ENCODE measurements at places on chromosomes 4 and X.

DNA sequence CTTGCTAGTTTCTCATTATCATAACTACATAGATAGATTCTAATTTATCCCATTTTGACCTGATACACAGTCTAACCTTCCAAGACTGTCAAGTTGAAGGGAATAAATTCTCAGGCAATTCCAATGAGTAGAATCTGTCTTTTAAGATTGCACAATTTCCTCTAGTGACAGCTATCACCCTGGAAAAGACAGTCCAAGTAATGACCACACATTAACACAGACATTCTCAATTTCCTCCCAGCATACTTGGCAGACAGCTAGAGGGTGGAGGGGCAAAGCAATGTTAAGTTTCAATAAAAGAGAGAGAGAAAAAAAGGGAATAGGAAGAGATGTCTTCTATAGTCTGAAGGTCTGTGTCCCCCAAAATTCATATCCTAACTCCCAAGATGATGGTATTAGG is 234.7 kb downstream of the LDB2 start:
- no peaks in the 10 kb centered on the region for H3K36me3 ChIP-seq
- no peaks in the 10 kb centered on the region for H3K27me3 ChIP-seq
- H3K4me3 ChIP-seq = no peak overlapping the region

DNA sequence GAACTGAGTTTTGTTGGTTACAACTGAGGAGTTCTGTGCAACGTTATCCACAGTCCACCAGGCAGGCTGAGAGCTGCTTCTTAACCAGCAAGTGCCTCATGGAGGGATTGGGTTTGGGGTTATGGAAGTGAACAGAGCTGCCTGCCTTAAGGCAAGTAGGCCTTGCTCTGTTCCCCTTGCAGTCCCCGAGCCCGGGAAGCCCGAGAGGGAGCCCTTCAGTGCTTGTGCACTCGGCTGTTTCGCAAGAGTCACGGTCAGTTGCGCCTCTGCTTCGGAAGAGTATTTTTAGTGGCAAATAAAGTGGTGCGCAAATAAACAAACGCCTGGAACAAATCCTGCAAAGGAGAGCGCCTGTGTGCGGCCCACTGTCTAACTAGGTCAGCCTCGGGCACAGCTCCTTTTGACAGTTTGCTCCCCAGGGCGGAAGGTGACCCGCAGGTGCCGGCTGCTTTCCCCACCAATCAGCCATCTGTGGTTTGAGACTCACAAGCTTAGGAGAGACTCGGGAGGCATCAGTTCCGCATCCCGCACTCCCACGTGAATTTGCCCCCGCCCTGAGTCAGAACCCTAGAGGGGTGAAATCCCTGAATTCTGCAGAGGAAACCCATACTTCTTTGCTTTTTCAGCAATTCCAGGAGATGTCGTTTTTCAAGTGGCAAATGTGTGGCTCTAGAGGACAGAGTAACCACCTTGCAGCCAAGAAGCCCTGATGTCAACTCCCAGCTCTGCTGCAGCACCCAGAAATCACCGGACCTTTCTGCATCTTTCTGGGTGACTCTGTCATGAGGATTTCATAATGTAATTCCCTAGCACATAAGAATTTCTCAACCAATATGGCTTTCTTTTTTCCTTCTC is 56.8 kb downstream of the LGI2 start:
- no peaks in the 10 kb centered on the region for H3K4me1 ChIP-seq
- no peaks in the 10 kb centered on the region for H3K36me3 ChIP-seq
- H3K27ac ChIP-seq = no peak overlapping the region
- DNase-seq = no peak
- H3K4me3 ChIP-seq = no peak overlapping the region

DNA sequence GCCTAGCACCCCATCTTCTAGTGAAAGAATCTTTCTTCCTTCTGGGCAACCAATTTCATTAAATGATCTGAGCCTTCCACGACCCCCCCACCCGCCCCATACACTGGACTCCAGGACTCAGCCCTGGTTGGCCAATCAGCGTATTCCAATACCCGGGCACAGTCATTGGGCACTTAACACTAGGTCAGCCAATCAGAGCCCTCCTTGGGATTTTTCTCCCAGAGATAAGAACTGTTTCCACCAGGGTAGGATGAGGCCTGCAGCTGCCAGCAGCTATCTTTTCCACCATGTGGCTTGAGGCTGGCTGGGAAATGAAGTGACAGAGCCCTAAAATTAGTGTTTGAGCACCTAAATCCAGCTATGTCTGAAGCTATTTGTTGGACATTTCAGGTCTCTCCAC is 418.8 kb downstream of the BCOR start:
- no peak overlapping the region for H3K27ac ChIP-seq
- no peaks in the 10 kb centered on the region for H3K4me1 ChIP-seq
- H3K4me3 ChIP-seq = no peak overlapping the region
- DNase-seq = no peak
- H3K27me3 ChIP-seq = no peaks in the 10 kb centered on the region

GRCh38 chr4:6901669-6902317 is 7.8 kb upstream of the TBC1D14 start:
- peaks cover 27% of the 10 kb centered on the region for H3K4me1 ChIP-seq
- H3K27ac ChIP-seq = peak overlapping the region; percentile 88
- no peaks in the 10 kb centered on the region for H3K36me3 ChIP-seq
- no peak overlapping the region for H3K4me3 ChIP-seq

DNA sequence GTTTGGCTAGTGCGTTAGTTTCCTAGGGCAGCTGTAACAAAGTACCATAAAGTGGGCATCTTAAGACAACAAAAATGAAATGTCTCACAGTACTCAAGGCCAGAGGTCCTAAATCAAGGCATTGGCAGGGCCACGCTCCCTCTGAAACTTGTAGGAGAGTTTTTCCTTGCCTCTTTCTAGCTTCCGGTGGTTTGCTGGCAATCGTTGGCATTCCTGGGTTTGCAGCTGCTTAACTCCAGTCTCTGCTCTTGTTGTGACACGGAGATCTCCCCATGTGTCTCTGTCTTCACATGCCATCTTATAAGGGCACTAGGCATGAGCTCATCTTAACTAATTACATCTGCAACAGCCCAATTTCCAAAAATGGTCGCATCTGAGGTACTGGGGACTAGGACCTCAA is 362.0 kb upstream of the BOD1L1 start:
- H3K27me3 ChIP-seq = no peaks in the 10 kb centered on the region
- H3K36me3 ChIP-seq = no peaks in the 10 kb centered on the region
- H3K27ac ChIP-seq = no peak overlapping the region
- H3K4me3 ChIP-seq = no peak overlapping the region
- peaks cover 15% of the 10 kb centered on the region for H3K4me1 ChIP-seq

DNA sequence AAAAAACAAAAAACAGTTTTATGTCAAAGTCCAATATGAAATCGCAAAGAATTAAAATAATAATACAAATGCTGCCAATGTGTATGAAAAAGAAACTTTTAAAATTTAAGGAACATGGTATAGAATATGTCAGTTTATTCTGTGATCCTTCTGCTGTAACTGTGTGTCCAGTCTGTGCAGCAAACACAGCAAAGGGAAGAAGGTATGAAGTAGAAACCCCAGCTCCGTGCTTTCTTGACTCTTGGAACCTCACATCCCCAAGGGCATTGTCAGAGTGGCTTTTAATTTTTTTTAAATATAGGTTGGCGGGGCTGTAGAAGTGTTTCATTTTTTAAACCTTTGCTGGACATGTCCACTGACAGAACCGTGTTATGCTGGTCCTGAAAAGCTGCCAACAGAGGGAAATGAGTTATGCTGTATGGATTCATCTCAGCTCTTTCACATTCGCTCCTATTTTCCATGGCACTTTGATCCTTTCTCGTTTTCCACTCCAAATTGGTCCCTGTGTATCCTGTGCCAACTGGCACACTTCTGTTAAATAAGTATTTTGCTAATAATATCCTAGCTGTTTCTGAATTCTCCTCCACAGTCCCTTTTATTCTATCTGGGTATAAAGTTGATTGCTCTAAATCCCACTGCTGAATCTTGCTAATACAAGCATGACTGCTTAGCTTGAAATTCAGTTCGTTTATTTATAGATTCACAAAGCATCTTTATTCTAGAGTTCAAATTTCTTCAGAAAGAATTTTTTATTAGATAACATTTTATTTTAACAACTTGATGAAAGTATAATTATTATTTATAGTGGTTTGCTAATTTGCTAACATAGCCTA is 127.0 kb upstream of the DDIT4L start:
- no peak overlapping the region for H3K4me3 ChIP-seq
- DNase-seq = no peak
- no peaks in the 10 kb centered on the region for H3K36me3 ChIP-seq
- no peak overlapping the region for H3K27ac ChIP-seq
- no peaks in the 10 kb centered on the region for H3K27me3 ChIP-seq

- H3K27me3 ChIP-seq = no peaks in the 10 kb centered on the region
- H3K4me3 ChIP-seq = no peak overlapping the region
- H3K27ac ChIP-seq = no peak overlapping the region
- DNase-seq = no peak
- no peaks in the 10 kb centered on the region for H3K4me1 ChIP-seq
These were observed 98.8 kb upstream of the NDP start for GRCh38 chrX:44071847-44072551.

DNA sequence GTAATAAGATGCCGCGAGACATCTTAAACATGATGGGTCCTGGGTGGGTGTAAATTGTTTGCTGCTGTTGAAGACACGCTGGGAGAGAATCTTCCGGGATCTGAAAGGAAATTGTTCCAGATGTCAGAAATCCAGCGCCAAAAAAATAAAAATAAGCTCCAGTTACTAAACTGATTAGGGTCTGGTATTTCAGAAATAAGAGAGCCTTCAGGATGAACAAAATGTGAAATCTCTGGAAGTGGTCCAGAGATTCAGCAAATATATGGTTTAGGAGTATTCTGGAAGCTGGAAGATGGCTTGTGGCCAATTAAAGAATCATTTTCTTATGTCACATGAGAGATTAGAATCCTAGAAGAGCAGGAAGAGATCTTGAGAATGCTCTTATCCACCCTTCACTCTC is 75.8 kb upstream of the NHS start:
- H3K27ac ChIP-seq = no peak overlapping the region
- no peak overlapping the region for H3K4me3 ChIP-seq
- DNase-seq = no peak

DNA sequence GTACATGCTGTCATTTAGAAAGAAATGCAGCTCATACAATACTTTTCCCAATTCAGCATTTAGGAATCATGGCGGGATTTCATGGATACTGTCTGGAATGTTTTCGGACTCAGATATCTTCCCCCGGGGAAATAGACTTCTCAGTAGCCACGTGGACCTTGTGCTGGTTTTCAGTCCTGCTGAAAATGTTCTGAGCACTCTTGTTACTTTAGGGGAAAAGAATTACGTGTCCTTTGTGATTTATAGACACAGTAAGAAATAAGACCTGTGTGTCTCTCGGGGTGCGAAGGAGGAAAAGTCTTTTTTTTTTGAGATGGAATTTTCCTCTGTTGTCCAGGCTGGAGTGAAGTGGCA is 3.8 kb downstream of the CD99 start:
- peaks cover 13% of the 10 kb centered on the region for H3K4me1 ChIP-seq
- no peaks in the 10 kb centered on the region for H3K27me3 ChIP-seq
- no peak for DNase-seq
- no peak overlapping the region for H3K27ac ChIP-seq
- no peak overlapping the region for H3K4me3 ChIP-seq

DNA sequence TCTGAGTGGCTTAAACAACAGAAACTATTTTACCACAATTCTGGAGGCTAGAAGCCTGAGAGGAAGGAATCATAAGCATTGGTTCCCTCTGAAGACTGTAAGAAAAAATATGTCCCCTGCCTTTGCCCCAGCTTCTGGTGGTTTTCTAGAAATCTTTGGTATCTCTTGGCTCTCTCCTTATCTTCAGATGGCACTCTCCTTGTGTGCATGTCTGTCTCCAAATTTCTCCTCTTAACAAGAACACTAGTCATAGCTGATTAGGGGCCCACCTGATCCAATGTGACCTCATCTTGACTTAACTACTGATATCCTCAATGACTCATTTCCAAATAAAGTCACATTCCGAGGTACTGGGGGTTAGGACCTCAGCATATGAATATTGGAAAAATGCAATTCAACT is 635.0 kb upstream of the NR3C2 start:
- H3K36me3 ChIP-seq = no peaks in the 10 kb centered on the region
- no peaks in the 10 kb centered on the region for H3K27me3 ChIP-seq
- H3K27ac ChIP-seq = no peak overlapping the region
- H3K4me1 ChIP-seq = no peaks in the 10 kb centered on the region
- H3K4me3 ChIP-seq = no peak overlapping the region

- no peaks in the 10 kb centered on the region for H3K27me3 ChIP-seq
- H3K36me3 ChIP-seq = no peaks in the 10 kb centered on the region
- no peak overlapping the region for H3K27ac ChIP-seq
These were observed 66.7 kb downstream of the STAG2 start for GRCh38 chrX:124028182-124028581.

- H3K27me3 ChIP-seq = no peaks in the 10 kb centered on the region
- no peaks in the 10 kb centered on the region for H3K36me3 ChIP-seq
- no peaks in the 10 kb centered on the region for H3K4me1 ChIP-seq
These were observed 719.5 kb upstream of the SLIT2 start for GRCh38 chr4:19531906-19532848.

- no peak overlapping the region for H3K27ac ChIP-seq
- H3K36me3 ChIP-seq = no peaks in the 10 kb centered on the region
- H3K4me1 ChIP-seq = peaks cover 18% of the 10 kb centered on the region
- H3K27me3 ChIP-seq = no peaks in the 10 kb centered on the region
These were observed 111.3 kb downstream of the AFF1 start for GRCh38 chr4:87046121-87046551.

DNA sequence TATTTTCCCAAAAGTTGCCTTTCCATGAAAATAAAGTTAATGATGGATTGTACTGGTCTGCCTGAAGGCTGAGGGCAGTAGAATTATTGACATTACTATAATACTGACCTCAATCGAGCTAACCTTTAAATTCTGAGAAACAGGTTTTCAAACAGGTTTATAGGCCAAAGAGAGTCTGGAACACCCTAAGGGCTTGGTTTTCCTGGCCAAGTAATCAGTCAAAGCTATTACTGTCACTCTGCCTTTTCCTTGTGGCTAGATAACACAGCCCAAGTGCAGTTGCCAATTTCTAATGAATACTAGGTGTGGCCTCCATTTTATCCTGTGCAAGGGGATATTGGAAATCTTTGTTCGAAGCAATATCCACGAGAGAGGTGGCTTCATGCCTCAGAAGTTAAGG is 75.2 kb downstream of the INTS12 start:
- H3K36me3 ChIP-seq = no peaks in the 10 kb centered on the region
- H3K4me3 ChIP-seq = no peak overlapping the region
- 0 out of 2 replicates have a peak, but pooled peaks cover 4% of the 10 kb centered on the region for H3K4me1 ChIP-seq
- no peak for DNase-seq
- H3K27me3 ChIP-seq = no peaks in the 10 kb centered on the region

- no peak for DNase-seq
- no peak overlapping the region for H3K4me3 ChIP-seq
- H3K36me3 ChIP-seq = no peaks in the 10 kb centered on the region
- no peak overlapping the region for H3K27ac ChIP-seq
- H3K4me1 ChIP-seq = no peaks in the 10 kb centered on the region
These were observed 120.3 kb upstream of the ATXN3L start for GRCh38 chrX:13440176-13440575.

- peaks cover 2% of the 10 kb centered on the region for H3K4me1 ChIP-seq
- H3K27ac ChIP-seq = no peak overlapping the region
- H3K27me3 ChIP-seq = no peaks in the 10 kb centered on the region
- DNase-seq = no peak
- no peaks in the 10 kb centered on the region for H3K36me3 ChIP-seq
These were observed 1664.6 kb upstream of the ADGRL3 start for GRCh38 chr4:59535541-59535940.

GRCh38 chr4:139596684-139597279 is 40.8 kb upstream of the SETD7 start:
- DNase-seq = no peak
- H3K4me1 ChIP-seq = peaks cover 34% of the 10 kb centered on the region
- no peaks in the 10 kb centered on the region for H3K36me3 ChIP-seq
- H3K27ac ChIP-seq = peak overlapping the region; percentile 20
